ENCODE measurements at places on chromosomes 7 and 10.

- no peak for DNase-seq
Observed at GRCh38 chr7:45985902-45986301, 64.8 kb upstream of the IGFBP3 start.

- DNase-seq: no peak
Observed at GRCh38 chr10:100153239-100153825, 32.5 kb downstream of the ERLIN1 start.

DNA sequence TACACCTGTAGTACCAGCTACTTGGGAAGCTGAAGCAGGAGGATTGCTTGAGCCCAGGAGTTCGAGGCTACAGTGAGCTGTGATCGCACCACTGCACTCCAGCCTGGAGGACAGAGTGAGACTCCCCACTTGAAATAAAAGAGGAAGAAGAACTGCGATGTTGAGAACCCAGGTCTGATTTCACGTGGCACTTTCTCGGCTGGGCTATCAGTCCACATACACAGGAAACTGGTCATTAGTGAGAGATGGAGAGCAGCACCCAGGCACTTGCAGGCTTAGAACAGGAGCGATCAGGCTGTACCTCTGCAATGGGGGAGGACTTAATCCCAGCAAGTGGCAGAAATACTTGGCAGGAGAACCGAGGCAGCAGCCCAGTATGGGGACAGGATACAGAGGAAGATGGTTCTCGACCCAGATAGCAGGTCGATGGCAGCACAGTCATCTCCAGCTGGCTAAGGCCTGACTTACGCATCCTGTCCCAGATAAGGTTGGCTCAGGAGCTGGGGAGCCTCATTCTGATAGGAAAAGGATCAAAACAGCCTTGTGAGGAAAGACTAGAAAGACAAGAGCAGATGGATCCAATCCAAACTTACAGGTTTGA, 487.7 kb upstream of the AUTS2 start:
- DNase-seq: peak; percentile 8

DNA sequence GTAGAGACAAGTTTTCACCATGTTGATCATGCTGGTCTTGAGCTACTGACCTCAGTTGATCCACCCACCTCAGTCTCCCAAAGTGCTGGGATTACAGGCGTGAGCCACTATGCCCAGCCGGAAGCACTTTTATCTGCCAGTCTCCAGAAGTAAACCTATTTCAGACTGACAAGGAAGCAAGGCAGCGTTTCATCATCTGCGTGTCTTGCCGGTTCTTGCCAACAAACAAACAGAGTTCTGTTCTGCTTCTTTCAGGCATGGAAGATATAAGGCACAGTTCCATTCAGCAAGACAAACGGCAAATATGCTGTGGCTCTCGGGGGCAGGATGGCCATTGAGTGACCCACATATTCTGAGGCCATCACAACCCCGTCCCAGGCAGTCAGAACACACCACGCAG, 15.5 kb upstream of the LARP4B start:
- DNase-seq: no peak

DNA sequence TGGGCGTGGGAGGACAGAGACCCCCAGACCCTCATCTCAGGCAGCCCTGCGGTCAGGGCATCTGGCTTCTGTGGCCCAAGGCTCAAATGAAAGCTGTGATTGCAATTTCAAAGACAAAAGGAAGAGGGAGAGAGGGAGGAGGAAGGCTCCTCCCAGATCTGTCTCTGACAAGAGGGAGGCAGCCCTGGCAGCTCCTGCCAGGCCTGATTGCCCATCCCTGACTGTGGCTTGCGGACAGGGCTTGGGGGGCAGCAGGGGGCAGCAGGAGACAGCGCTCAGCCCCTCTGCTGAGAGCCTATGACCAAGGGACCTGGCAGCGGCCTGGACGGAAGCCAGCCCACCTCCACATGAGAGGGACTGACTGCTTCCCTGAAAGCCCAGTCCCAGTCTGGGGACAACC, 91.8 kb downstream of the PTPRN2 start:
- DNase-seq: no peak

DNA sequence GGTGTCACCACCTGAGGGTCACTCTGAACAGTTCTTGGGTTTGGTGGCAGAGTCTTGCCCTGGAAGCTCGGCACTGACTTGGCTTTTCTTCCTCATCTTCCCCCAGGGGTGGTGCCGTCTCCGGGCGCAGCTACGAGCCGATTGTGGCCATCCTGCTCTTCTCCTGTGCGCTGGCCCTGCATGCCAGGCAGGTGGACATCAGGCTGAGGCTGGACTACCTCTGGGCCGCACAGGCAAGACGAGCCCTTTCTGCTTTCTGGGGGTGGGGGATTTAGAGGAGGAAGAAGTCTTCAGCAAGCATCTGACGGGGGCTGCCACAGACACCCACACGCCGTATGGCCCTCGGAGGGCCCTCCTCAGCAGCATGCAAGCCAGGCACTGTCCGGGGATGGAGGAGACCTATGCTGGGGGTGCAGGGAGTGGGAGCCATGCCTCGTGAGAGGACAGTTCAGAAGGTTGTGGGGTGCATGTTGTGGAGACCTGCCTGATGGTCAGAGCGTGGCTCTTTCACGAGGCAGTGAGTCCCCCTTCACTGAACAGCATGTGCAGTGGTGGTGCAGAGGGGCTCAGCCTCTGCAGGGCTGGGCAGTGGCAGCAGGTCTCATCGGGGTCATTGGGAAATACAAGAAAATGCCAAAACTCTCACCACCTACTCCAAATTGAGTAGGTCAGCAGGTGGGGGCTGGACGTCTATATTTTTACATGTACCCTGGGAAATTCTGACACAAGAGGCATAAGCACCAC, 112.4 kb downstream of the ADCY1 start:
- DNase-seq: no peak

DNA sequence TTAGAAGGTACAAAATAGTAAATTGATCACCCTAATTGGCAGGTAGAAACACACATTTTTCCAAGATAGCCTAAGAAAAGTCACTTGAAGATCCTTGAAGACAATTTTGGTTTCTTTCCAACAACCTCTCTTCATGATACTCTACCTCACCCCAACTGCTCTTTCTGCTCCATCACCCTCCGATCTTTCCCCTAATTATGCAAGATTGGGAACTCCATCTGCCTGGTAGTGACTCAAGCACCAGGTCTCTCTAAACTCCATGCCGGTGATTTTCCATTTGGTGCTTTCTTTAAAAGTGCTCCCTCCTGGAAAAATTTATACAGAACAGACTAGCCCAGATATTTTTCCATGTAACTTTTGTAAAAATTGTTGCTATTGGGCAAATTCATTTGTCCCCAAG, 1.1 kb upstream of the AKR1B1 start:
- DNase-seq: no peak

DNA sequence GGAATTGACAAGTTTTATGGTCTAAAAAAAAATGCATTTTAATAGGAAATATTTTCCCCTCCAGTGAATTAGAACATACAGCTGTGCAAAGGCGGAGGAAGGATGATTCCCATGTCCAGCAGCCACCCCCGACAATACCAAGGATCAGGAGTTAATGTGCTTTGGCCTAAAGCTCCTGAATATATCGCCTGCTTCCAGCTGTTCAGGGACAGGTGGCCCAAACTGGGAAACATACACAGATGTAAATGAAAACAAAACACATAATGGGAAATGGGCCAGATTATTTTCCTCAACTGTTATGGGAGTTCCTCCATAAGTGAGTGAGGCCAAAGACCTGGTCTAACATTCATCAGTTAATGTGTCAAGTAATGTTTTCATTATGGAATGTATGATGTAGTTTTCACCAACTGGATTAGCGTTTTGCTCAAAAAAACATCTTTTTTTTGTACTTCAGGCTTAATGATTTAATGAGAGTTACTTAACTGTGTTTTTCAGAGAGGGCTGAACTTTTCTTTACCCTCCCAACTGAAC, 55.1 kb upstream of the LAMB1 start:
- no peak for DNase-seq

DNA sequence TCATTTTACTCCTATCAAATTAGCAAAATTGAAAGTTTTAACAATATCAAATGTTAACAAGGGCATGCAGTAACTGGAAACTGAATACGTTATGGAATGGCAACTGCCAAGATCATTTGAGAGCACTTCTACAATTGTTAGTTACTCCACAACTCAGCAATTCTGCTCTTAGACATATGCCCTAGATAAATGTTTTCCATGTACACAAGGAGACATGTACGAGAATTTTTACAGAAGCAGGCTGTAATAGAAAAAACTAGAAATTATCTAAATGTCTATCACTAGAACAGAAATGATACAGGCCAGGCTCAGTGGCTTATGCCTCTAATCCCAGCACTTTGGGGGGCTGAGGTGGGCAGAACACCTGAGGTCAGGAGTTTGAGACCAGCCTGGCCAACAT, 7.0 kb downstream of the PSAP start:
- no peak for DNase-seq

DNA sequence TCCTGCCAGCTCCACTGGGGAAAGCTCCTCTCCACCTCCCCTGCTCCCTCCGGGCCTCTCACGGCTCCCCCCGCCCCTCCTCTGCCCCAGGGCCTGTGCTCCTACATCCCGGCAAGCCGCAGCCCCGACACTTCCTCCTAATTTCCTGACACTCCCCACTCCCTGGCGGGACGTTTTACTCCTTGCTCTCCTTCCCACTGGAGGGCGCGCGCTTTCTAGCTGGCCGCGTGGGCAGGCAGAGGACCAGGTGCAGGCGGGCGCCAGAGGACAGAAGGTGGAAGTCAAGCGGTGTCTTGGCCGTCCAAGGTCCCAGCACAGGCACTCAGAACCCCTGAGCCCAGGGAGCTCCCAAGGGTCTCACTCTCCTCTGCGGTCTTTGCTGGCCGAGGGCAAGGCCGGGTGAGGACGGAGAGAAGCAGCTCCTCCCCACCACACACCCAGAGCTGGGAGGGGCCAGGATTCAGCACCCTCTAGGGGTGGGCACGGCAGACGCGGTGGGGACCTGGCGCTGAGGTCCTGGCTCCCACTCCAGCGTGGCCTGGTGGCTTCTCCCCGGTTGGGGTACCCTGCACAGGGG, 19.1 kb downstream of the ADAM8 start:
- DNase-seq: peak; percentile 72

GRCh38 chr7:100493476-100494264, 9.9 kb downstream of the NYAP1 start:
- DNase-seq: peak; percentile 83

GRCh38 chr7:55189146-55189766, 170.4 kb downstream of the EGFR start:
- no peak for DNase-seq

GRCh38 chr10:102633848-102634247, 10.4 kb upstream of the TRIM8 start:
- no peak for DNase-seq

DNA sequence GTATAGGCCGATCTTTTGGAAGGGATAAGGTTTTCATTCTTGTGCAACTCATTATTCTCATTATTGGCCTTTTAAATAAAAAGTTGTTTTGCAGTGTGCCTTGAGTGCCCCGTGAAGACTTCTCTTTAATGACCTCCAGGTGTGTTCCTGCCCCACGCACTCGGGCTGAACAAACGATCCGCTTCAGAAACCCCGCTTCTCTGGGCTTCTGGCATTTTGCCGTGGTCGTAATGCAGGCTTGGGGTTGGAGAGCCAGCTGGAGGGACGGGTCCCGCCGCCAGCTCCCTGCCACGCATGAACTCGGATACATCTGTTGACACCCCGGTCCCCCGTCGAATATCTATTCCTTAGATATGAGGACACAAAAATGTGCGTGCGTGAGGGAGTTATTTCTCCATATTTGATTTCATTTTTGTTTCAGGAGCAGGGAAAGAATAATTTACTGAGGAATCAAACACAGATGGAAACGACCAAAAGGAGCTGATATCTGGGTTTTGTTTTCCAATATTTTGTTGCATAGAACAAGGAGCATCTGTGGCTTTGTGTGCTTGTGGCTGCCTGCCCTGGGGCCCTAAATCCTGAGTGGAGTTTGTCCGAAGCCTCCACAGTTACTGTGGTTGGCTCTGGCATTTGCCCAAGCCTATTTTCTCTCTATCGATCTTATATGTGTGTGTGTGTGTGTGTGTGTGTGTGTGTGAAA, 17.0 kb upstream of the TTYH3 start:
- no peak for DNase-seq

DNA sequence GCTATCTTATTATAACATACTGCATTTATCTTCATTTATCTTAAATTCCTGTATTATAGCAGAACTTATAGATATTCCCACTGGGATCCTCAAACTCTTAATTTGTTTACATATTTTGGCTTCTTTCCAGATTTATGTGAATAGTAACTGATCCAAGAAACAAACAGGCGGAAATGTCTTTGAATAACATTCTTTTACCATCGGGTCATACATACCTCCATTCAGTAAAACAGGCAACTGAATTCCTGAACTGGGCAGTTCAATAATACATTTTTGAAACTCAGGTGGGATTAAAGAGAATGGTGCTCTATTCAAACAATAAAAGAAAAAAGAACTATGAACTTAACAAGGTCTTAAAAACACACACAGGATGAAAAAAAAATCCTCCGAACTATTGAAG, 337.4 kb downstream of the CRPPA start:
- no peak for DNase-seq

DNA sequence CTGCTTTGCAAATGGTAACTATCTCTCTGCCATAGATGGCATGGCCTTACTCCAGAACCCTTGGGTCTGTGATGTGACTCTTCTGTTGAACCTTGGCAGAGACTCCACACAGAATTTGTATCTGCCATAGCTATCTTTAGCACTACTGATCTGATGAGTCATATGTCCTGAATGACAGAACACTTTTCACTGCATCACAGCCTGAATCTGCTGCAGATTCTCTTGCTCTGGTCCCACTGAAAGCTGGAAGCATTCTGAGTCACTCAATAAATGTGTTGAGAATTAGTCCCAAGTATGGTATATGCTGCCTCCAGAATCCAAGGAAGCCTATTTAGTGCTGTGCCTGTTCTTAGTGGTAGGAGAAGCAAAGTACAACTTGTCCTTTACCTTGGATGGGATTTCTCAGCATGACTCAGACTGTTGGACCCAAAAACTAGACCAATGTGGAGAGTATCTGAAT, 39.5 kb upstream of the ANKRD1 start:
- no peak for DNase-seq

DNA sequence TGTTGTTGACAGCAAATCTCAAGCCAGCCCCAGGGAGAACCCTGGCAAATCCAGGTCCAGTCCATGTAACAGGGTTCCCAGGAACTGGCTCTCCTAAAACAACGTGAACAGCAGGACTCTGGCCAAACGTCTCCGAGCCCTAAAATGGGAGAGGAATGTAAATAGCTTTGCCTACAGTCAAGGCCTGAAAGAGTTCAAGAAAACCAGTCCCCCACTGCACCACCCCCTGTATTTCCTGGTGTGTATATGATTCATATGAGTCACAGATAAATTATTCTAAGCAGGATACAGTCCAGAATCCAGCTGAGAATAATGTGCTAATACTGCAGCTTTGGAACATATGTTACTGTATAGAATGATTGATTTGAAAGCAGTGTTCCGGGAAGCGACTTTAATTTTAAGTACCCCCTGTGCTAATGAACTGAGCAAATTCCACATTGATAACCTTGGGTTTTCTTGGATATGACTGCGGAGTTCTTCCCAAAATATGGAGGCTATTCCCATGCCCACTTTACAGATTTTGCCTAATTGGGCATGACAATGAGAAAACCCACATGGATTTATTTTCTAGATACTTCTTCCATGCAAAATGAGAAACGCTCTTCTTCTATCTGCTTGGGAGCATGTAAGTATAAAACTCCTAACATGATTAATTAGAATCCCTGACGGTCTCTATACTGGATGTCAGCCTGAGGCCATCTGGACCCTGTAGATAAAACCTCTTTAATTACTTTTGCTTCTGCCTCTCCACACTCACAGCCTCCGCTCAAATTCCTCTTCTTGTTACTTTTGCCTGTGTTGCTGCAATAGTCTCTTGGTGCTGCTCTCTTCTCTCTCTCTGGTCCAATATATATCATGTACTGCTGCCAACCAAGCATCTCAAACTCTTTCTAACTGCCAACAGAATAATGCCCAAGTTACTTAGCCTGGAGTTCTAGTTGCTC, 50.2 kb downstream of the LAMB4 start:
- no peak for DNase-seq
